ENCODE measurements at places on chromosomes 13 and 19. TPM values are rescaled to one million over a fixed set of nuclear protein-coding genes. Genes with fewer than 3 reads are reported as not detected.

DNA sequence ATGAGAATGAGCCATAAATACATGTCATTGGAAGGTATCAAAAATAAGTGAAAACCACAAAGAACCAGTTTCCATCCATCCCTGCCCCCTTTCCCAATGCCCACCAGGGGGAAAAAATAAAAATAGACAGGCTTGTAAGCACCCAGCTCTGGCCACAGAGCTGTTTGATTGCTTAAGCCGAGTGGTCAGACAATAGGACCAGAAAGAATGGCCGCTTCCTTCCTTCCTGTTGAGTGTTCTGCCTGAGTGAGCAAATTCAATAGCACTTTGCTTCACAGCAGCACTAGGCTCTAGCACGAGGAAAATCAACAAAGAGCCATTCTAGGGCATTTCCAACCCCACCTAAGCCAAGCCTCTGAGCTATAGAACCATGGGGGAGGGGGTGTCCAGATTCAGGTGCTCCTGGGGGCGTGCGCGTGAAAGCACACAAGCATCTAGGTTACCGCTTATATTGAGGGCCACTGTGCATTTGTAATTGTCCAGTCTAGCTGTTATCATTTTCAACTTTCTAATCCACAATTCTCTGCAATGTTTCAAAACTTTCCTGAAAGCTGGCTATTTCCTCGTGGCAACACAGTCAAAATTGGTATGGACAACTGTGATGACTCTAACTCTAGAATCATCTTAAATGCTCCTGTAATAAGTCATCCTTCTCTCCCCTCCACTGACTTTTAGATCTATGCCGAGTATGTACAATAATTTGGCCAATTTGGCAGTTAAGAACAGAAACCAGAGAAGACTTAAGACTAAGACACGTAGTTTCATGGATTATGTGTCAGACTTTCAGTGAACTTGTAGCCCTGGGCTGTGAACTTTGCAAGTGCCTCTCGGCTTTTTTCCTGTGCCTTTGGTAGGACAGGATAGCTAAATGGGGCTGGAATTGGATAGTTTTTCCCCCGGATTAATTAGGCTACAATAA lies 64.3 kb downstream of the SPRY2 start:
- H3K4me3 ChIP-seq: no peak overlapping the region
- H3K27me3 ChIP-seq: no peaks in the 10 kb centered on the region
- H3K4me1 ChIP-seq: peaks cover 14% of the 10 kb centered on the region
- peak overlapping the region; percentile 37 for H3K27ac ChIP-seq
- no peaks in the 10 kb centered on the region for H3K36me3 ChIP-seq
- DNase-seq: peak; percentile 71

GRCh38 chr19:45376045-45376724 lies 5.8 kb upstream of the ERCC2 start:
- no peaks in the 10 kb centered on the region for H3K36me3 ChIP-seq
- peak overlapping the region; percentile 80 for H3K27ac ChIP-seq
- no peaks in the 10 kb centered on the region for H3K27me3 ChIP-seq
- peaks cover 12% of the 10 kb centered on the region for H3K4me1 ChIP-seq
- no peak overlapping the region for H3K4me3 ChIP-seq

ETV2 gene
- total RNA-seq: not detected

DNA sequence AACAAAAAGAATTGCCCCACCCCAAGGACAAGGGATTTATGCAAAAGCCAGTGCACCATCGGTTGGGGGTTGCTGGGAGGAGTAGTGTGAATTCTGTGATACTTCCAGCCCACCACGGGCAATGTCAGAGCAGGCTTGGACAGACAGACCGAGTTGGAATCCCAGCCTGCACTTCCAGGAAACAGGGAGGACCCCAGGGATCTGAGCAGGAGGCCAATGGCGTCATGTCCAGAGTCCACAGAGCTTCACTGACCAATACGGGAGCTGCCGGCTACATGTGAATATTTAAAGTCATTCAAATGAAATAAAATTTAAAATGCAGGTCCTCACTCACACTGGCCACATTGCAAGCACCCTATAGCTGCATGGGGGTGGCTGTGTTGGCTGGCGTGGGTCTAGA lies 10.9 kb downstream of the ZNRF4 start:
- H3K27me3 ChIP-seq: peaks cover 10% of the 10 kb centered on the region
- DNase-seq: no peak
- H3K36me3 ChIP-seq: no peaks in the 10 kb centered on the region

IRGC gene
- total RNA-seq: not detected

DNA sequence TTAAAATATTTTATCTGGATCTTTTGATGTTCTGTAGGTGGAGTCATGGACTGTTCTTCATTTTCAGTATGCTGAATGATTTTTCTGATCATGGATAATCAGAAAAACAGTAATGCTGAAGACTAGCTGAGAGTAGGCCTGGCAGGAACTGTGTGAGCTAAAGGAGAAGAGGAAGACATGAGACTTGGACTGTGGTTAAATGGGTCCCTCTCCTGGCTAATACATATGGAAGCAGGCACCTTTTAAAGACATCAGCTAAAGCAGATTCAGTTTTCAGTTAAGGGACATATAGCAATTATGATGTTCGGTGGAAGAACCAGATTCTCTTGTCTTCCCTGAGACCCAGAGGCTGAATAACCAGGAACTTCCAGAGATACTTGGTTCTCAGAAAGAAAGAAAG lies 169.4 kb downstream of the OLFM4 start:
- no peak overlapping the region for H3K27ac ChIP-seq
- no peaks in the 10 kb centered on the region for H3K27me3 ChIP-seq
- DNase-seq: no peak
- no peaks in the 10 kb centered on the region for H3K36me3 ChIP-seq
- H3K4me3 ChIP-seq: no peak overlapping the region

ANKLE1 gene
- total RNA-seq: 1.0 TPM

DNA sequence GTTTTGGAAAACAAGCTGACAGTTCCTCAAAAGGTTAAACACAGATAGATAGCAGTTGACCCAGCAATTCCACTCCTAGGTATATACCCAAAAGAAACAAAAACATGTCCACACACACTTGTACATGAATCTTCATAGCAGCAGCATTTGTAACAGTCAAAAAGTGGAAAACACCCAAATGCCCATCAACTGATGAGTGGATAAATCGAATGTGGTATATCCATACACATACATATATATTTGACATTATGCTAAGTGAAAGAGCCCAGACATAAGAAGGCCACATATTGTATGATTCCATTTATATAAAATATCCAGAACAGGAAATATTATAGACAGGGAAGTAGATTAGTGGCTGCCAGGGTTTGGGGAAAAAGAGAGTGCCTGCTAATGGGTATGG lies 7.9 kb upstream of the HMGB1 start:
- no peak overlapping the region for H3K4me3 ChIP-seq
- H3K27ac ChIP-seq: no peak overlapping the region
- DNase-seq: no peak
- no peaks in the 10 kb centered on the region for H3K4me1 ChIP-seq

SHD gene
- 0.62 TPM for total RNA-seq

DNA sequence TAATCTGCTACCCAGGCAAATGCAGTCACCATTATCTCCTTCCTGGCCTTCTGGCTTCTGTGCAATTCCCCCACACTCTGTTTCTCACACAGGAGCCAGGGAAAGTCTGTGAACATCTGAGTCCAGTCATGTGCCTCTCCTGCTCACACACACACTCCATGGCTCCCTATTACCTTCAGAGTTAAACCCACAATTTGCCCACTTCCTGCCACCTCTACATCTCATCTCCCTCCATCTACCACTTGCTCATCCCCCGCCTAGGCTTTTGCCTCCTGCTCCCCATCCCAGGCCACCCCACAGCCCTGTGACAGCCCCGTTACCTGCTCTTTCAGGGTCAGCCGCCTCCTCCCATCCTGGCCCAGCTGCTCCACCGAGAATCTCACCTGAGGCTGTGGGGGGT lies 13.5 kb downstream of the IL12RB1 start:
- H3K27me3 ChIP-seq: peaks cover 2% of the 10 kb centered on the region
- H3K4me3 ChIP-seq: no peak overlapping the region
- H3K36me3 ChIP-seq: no peaks in the 10 kb centered on the region
- no peak overlapping the region for H3K27ac ChIP-seq
- DNase-seq: no peak
- no peaks in the 10 kb centered on the region for H3K4me1 ChIP-seq

- H3K27ac ChIP-seq: peak overlapping the region; percentile 85
- no peak overlapping the region for H3K4me3 ChIP-seq
- peak; percentile 73 for DNase-seq
- peaks cover 4% of the 10 kb centered on the region for H3K36me3 ChIP-seq
Observed at GRCh38 chr13:110400786-110401533, 93.9 kb downstream of the COL4A2 start.

DNA sequence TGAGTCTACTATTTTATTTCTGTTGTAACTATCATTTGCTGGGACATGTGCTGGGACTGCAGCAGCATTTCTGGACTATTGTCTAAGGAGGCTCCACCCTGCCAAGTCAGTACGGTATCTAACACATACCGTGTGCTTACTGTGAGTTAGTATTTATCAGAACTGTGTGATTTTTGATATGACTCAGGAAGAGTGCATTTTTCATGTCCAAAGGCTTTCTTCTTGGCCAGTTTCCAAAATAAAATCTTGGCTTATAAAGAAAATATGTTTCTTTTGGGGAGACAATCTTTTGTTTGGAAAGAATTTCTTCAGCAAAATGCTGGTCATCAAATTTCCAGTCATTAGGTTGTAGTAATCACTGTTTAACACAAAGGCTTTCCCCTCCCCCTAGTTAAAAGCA lies 11.6 kb downstream of the PARP4 start:
- H3K27ac ChIP-seq: peak overlapping the region; percentile 60
- peaks cover 28% of the 10 kb centered on the region for H3K4me1 ChIP-seq
- H3K4me3 ChIP-seq: no peak overlapping the region

GRCh38 chr13:103961129-103961528 lies 894.9 kb upstream of the SLC10A2 start:
- no peak overlapping the region for H3K4me3 ChIP-seq
- H3K27ac ChIP-seq: no peak overlapping the region
- H3K27me3 ChIP-seq: no peaks in the 10 kb centered on the region

ZNF492 gene
- not detected for total RNA-seq

GRCh38 chr19:48992581-48993174 lies 431 bp downstream of the GYS1 start:
- H3K36me3 ChIP-seq: peaks cover 3% of the 10 kb centered on the region
- no peaks in the 10 kb centered on the region for H3K27me3 ChIP-seq
- no peak for DNase-seq
- peak overlapping the region; percentile 72 for H3K27ac ChIP-seq
- peak overlapping the region; percentile 80 for H3K4me3 ChIP-seq

DNA sequence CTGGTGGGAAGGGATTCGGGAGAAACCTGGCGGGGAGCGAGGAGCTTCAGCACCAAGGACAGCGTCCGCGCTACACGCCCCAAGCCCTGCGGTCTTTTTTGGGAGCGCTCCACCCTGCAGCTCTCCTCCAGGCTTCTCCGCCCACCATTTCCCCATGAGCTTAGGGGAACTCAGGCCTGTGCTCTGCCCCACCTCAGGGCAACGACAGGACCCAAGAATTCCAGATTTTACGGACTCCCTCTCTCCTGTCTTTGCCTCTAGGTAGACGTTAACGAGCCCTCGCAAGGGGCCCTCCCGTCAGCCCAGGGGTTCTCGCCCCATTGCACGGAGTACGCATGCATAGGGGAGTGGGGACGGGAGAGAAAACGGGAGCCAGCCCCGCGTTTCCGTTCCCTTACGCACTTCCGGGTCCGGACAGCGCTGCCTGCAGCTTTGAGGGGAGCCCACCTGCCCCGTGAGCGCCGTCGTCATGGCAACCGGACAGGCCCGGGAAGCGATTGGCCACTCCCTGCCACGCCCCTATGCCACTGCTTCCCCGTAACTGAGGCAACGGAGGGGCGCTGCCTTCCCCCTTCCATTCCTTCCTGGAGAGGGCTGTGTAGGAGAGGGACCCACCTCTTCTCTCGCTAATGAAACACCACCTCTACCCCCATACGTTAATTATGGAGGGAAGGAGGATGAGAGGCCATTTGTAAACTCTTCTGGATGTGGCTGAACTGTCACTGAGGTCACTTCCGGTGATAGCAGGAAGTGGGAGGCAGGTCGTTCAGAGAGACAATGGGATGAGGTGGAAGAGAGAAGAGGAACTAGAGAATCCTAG lies 20.8 kb downstream of the NOVA2 start:
- H3K27me3 ChIP-seq: no peaks in the 10 kb centered on the region
- peak overlapping the region; percentile 10 for H3K27ac ChIP-seq
- peaks cover 39% of the 10 kb centered on the region for H3K4me1 ChIP-seq
- peak; percentile 10 for DNase-seq

DNA sequence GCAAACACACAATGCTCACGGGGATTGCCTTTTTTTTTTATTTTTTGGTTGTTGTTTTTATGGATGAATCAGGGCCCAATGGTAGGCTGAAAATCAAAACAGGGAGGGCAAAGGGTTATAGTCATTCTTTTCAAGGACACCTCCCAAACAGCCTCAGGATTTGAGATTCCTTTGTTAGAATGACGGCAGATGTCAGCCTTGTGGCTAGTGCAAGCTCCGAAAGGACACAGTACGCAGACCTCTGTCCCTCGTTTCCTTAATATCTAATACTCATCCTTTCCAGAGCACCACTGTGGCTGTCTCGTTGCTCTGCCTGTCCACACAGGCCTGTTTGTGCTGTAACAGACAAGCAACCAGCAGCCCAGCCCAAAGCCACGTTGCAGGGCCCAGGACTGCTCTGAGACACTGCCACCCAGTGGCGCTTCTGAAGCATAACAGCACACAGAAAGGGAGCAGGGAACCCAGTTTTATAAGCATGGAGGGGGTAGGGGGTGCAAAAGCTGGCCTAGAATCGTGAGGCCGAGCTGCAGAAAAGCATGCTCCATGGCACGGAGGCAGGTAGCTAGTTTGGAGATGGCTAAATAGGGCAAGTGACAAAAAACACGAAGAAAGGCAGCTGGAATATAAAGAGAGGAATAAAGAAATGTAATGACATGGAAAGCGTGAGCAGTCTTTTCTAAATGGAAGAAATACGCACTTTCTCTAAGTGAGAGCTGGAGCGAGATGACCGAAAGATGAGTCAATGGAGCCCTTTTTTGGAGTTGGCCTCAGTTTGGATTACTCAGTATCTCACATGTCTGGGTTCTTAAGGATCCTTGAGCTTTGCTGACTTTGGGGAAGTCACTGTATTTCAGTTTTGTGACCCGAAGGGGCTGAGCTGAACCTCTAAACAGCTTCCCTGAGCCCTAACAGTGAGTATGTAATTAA lies 40.7 kb upstream of the MEDAG start:
- H3K27me3 ChIP-seq: no peaks in the 10 kb centered on the region
- peaks cover 55% of the 10 kb centered on the region for H3K4me1 ChIP-seq
- H3K27ac ChIP-seq: peak overlapping the region; percentile 100
- peak overlapping the region; percentile 37 for H3K4me3 ChIP-seq

DNA sequence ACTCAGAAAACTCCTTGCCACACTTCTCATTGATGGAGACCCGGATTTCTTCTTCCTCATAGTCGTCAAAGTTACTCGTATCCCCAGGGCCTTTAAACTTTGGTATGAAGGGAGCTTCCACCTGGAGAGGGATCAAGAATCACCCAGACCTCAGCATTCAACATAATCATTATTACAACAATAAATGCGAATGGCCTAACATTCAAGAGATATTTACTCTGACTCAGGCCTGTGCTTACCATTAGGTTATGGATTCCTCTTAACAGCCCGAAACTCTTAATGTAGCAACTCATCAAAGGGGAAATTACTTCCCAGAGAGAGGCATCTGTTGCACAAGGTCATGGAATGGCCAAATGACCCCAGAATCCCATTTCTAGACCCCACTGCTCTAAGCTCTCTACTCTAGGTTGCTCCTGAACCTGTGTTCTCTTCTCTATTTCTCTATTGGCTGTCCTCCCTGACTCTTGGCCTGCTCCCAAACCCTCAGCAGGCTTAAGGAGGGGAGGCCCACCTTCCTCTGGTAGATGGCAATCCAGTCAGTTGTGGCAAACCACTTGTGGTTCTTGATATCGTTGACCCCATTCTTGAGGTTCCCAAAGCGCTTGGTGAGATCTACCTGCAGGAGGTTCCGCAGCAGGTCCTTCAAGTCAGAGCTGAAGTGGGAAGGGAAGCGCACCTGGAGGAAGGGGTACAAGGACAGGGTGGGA lies 2.7 kb upstream of the SAMD1 start:
- peaks cover 13% of the 10 kb centered on the region for H3K4me1 ChIP-seq
- H3K36me3 ChIP-seq: peaks cover 10% of the 10 kb centered on the region
- no peaks in the 10 kb centered on the region for H3K27me3 ChIP-seq
- DNase-seq: no peak
- no peak overlapping the region for H3K27ac ChIP-seq

TEX101 gene
- total RNA-seq: not detected
